Stimulated activated CD8-positive, alpha-beta memory T cell treated with anti-CD3 and anti-CD28 coated beads, Interleukin-7, amount 100 ng/mL, for 1 hour (primary cell): ENCODE measurements at places on chromosomes 16 and 17.

- DNase-seq, result no peak
These were observed 260.0 kb downstream of the PHKB start for GRCh38 chr16:47721006-47721637.

- no peak for DNase-seq
These were observed 18.9 kb upstream of the ELAC2 start for GRCh38 chr17:13036751-13037150.

DNA sequence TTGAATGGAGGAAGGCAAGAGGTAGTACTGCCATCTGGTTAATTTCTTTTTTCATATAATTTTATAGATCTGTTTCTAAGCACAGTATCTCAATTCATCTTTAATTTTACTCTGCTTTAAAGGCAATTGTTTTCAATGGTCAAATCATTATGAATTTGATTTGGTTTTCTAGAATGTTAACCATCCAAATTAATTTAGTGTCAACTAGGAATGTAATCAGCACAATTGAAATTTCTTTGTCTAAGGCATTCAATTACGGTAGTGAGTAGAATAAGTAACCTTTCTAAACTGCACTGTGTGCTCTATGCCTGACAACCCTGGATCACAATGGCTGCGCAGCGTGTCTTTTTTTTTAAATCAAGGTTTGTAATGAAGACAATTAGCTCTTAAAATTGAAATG is 44.3 kb downstream of the CACNG1 start:
- DNase-seq, result no peak

DNA sequence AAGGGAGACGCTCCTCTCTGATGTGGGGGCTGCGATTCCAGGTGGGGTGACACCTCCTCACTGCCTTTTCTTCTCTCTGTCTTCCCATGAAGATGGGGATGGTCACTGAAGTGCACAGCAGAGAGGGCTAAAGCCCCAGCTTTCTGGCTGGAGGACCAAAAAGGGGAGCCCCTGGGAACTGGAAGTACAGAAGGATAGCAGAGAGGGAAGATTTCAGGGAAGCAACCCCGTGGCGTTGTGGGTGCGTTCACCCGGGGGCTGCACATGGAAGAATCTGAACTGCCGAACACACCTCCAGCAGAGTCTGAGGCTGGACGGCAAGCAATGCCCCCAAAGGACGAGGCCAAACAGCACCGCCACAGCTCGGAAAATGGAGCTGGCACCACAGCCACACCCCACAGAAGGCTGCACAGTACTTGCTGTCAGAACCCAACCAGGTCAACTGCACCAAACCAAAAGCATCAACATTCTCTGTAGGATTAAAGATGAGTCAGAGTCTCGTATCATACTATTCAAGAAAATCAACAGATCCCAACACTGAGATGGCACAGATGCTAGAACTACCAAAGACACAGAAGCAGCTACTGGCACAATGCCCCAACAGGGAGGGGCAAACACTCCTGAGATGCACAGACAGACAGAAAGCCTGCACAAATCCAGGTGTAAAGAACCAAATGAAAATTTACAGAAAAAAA is 49.9 kb downstream of the MAP1LC3B start:
- no peak for DNase-seq

DNA sequence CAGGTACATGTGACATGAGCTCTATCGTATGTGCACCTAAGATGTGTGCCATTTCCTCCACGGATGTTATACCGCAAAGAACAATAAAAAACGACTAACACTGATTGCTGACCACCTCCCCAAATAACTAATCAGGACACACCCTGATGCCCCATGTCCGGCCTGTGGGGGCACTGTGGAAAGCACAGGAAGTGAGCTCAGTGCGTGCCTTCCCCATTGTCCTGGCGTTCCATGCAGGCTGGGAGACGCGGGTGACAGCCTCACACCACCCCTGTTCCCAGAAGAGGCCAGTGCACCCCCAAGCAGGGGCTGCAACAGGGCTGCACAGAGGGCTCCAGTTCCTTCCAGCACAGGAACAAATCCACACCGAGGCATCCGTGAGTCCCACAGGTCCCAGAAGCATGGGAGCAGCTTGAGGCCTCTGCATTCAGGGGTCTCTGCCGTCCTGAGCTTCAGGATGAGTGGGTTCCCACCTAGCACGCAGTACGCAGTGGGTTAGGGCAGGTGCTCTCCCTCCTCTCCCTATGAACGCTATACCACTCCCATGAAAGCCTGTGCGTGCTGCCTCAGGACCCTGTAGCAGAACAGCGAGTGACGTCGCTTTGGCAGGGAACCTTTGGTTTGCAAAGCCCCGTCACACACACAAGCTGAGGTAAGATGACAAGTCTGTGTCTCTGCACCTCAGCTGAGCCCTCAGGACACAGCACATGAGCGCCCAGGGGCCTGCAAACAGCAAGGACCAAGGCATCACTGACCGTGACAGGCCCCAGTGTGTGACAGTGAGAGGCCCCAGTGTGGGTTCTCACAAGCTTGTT is 117.7 kb downstream of the ZNF778 start:
- DNase-seq, result no peak

DNA sequence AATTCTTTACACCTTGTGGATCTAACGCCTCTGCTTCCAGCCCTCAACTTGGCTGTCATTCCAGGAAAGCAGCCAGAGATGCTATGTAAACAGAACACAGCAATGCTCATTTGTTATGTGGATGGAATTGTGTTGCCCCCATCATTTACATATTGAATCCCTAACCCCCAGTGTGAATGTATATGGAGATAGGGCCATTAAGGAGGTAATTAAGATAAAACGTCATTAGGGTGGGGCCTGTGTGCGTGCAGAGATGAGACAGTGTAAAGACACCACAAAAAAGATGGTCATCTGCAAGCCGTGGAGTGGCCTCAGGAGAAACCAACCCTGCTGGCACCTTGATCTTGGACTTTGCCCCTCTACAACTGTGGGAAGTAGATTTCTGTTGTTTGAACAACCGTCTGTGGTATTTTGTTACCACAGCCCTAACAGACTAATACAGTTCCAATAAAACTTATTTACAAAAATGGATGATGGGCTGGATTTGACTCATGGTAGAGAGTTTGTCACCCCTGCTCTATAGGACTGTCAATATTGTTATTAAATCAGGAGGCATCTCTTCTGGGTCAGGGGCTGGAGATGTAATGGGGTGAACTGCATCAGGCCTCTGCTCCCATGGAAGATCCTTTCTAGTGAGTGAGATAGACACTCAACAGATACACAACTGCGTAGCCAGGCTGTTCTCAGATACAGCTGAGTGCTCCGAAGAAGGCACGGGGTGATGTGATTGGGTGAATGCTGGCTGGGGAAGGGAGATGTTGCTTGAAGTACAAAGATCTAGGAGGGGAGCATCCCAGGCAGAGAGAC is 339.0 kb downstream of the SNX29 start:
- DNase-seq, result no peak

GRCh38 chr17:45409659-45410076 is 23.0 kb downstream of the ARHGAP27 start:
- no peak for DNase-seq

DNA sequence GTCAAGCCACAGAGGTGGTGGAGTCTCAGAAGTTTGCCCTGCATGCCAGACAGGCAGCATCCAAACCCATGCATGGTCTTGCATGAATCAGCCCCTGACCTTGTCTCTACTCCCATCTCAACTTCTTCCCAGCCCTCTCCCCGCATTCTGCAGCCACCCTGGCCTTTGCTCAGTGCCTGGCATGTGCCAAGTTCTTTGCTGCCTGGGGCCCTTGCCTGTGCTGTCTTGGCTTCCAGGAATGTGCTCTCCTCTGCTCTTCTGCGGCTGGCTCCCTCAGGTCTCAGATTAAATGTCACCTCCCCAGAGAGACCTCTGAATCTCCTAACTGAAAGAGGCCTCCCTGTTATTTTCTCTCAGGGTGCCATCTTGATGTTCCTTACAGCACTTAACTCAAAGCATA is 17.6 kb downstream of the DRC3 start:
- DNase-seq, result no peak

DNA sequence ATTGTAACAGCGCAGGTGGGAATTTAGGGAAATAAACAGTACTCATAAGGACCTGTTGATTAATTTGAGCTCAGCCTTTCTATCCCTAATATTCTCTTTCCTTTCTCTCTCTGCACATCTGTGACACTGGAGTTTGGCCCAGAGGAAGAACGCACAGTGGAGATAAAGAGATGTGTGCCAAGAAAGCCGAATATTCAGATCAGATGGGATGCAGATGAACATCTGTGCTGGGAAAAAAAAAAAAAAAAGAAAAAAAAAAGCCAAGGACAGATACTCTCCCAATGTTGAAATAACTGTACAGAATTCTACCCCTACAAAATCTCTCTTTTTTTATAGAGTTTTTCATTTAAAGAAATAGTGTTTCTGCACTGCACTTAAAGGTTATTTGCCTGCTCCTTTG is 485.4 kb downstream of the KCNJ2 start:
- DNase-seq, result no peak

GRCh38 chr16:11507991-11508390 is 78.7 kb downstream of the LITAF start:
- DNase-seq, result no peak

DNA sequence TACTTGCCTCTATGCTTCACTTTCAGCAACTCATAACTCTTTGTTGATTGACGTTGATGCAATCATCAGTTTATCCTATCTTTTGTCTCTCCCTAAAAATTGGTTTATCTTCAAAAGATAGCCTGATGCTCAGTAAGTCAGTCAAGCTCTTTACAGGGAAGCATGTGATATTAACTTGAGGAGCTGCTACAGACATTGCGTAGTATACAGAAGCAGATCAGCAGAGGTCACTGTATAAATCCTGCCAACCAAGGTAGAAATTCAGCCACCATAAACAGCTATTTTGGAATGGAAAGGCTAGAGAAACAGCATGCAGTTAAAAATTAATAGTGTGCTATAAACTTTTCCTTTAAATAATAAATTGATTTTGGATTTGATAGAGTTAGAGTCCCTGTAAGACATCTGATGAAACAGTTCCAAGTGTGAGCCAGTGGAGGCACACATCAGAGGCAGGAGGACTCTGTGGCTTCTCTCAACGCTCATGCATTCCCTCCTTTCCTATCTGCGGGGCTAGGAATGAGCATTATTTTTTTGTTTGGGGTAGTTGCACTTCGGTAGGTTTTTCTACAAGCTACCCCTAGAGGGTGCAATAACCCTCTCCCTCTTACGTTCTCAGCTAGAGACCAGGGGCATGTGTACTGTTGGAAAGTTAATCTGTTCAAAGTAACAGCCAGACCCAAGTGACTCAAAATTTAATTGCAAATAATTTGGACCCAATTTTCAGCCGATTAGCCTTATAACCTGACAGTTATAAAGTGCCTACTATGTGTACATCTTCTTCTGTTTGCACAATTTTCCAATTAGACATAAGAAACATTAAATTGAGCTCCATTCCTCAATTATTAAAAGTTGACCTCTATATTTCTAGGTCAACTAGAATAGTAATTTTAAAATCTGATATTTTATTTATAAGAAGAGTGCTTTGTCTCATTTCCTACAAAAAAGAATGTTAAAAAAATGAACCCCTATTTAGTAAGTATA is 647.7 kb upstream of the SOX9 start:
- DNase-seq, result no peak

DNA sequence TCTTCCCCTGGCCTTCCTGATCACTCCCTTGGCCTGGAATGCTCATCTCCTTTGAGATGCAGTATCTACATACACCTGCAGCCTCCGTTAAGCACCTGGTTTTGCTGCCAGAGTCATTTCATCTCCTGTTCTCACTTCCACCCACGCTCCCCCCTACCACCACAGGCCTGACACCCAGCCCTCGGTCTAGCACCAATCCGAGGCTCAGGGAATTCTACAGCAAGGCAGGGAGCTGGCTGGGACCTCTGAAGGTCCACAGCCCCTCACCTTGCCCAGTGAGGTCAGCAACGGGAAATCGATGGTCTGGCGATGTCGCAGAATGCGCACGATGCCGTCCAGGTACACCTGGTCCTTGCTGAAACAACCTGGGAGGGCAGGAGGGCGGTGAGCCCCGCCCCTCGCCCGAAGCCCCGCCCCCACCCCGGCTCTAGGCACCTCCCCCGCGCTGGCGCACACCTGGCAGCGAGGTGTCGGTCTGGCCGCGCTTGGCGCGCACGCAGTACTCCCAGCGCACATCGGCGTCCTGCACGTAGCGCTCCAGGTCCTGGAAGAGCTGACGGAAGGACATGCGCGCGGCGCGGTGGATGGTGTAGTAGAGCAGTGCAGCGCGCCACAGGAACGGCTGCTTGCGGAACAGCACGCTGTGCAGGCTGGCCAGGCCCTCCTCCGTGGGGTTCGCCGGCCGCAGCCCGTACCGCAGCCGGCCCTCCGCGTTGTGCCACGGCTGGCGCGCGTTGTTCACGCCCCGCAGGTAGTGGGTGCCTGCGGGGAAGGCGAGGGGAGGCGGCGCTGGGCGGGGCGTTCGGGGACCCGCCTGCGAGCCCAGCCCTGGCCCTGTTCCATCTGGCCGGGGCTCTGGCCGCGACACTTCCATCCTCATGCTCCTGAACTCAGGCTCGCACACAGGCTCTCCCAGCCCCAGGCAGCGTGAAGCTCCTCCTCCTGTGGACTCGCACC is 5.7 kb downstream of the MATCAP1 start:
- no peak for DNase-seq

DNA sequence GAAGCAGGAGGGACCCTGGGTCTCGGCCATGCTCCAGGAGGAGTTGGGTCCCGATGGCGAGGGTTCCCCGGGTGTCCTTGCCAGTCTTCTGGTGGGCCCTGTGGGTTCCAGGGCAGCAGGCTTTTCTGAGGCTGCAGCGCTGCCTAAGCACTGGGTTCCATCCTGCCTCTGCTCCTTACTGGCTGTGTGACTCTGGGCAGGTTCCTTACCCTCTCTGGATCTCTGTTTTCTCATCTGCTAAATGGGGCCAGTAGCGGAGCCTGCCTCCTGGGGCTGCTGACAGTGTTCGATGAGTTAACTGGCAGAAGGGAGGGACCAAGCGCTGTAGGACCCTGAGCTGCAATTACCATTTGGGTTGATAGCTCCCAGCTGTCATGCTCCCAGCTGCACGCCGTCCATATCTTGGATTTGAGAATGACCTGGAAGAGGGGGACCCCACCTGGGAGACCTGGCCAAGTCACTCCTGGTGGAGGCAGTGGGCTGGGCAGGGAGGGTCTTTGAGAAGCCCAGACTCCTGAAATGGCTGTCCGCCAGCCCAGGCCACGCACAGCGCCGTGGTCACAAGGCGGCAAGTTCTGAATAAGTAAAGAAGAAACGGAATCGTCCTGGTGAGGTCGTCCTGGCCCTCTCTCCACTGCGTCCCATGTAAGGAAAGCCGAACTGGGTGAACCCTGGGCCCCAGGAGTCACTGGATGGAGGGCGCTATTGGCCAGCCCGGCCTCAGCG is 47.2 kb upstream of the GSE1 start:
- DNase-seq, result no peak
